ENCODE measurements at places on chromosomes 16 and 17. TPM values are rescaled to one million over a fixed set of nuclear protein-coding genes. Genes with fewer than 3 reads are reported as not detected.

The GJD3 gene
- total RNA-seq: not detected

The KRTAP9-8 gene
- not detected for total RNA-seq

DNA sequence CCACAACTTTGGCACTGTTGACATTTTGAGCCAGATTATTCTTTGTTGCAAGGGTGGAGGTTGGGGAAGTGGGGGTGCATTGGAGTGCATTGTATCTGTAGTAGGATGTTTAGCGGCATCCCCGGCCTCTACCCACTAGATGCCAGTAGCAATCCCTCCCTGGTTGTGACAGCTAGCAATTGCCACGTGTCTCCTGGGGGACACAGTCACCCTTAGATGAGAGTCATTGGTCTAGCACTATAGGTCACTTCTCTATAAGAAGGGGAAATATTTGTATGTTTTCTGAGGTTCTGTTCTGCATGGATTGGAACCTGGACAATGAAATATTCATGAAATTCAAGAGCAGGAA, 32.4 kb downstream of the MSI2 start:
- no peak for DNase-seq
- H3K4me1 ChIP-seq: no peaks in the 10 kb centered on the region
- no peak overlapping the region for H3K4me3 ChIP-seq
- no peaks in the 10 kb centered on the region for H3K36me3 ChIP-seq

DNA sequence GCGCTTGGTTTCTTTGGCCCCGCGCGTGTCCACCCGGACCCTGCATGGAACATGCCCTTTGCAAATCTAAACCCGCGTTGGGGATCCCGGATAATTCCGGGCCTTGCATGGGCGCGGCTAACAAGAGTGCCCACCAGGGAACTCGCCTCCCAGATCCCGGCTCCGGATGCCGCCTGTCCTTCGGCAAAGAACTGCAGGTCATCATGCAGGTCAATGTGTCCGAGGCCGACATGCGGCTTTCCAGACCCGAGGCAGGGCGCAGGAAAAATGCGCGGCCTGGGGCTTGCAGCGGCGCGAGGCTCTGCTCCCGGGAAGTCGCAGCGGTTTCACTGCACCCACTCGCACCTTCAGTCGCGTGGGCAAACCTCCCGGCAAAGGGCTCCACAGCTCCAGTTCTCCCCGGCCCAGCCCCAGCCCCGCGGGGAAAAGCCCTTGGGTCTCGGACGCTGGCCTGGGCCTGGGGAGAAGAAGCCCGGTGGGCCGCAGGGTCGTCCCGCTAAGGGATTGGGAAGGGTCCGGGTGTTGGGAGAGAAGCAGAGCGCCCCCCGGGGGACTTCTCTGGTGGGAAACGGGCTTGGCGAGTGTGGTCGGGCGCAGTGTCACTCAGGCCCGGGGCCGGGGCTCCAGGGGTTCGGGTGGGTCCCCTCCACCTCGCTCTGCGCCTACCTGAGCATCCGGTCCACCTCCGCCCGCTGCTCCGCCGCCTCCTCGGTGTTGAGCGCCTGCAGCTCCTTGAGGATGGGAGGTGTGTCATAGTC, 805 bp downstream of the HNF1B start:
- peaks cover 42% of the 10 kb centered on the region for H3K27me3 ChIP-seq
- H3K36me3 ChIP-seq: no peaks in the 10 kb centered on the region
- H3K4me1 ChIP-seq: no peaks in the 10 kb centered on the region

- DNase-seq: peak; percentile 90
- 0 out of 2 replicates have a peak overlapping the region, but pooled peaks have one; percentile 16 for H3K4me3 ChIP-seq
- H3K27ac ChIP-seq: peak overlapping the region; percentile 95
- H3K36me3 ChIP-seq: no peaks in the 10 kb centered on the region
- H3K27me3 ChIP-seq: no peaks in the 10 kb centered on the region
These were observed 24.7 kb upstream of the KRT20 start for GRCh38 chr17:40909755-40910154.

DNA sequence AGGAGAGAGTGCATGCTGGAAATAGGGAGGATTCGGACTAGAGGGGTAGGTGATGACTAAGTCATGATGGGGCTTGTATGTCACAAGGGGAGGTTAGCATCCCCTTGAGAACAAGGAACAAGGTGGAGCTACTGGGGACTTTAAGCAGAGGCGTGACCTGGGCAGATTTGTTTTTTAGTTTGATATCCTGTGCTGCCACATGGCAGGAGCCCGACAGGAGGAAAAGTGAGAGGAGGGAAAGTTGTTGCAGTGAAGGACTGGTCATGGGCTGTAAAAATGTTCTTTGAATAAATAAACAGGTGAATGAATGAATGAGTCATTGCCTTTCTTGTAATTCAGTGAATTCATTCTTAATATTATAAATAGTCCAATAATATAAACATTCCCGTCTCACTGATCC, 365.1 kb upstream of the CDH5 start:
- DNase-seq: no peak
- H3K36me3 ChIP-seq: no peaks in the 10 kb centered on the region
- H3K27ac ChIP-seq: no peak overlapping the region
- H3K27me3 ChIP-seq: peaks cover 32% of the 10 kb centered on the region

The KRT39 gene
- total RNA-seq: not detected

DNA sequence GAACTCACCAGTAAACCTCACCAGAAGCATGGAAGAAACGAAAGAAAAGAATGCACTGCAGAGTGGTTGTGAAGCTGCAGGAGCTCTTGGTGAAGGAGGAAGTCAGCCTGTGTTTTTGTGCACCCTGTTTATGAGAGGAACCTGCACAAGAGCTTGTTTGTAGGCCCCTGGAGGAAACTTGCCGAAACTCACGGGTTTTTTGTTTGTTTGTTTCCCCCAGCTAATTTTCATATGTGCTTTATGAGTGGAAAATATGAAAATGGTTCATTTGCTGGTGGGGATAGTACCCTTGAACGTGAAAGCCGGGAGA, 222.7 kb downstream of the C16orf95 start:
- no peak overlapping the region for H3K4me3 ChIP-seq
- peaks cover 95% of the 10 kb centered on the region for H3K27me3 ChIP-seq
- no peaks in the 10 kb centered on the region for H3K36me3 ChIP-seq
- no peak overlapping the region for H3K27ac ChIP-seq
- no peaks in the 10 kb centered on the region for H3K4me1 ChIP-seq

- no peaks in the 10 kb centered on the region for H3K36me3 ChIP-seq
- H3K4me3 ChIP-seq: no peak within 1 kb of the TSS
- H3K27me3 ChIP-seq: no peaks in the 10 kb centered on the region
- peak; percentile 29 for DNase-seq
- no peak within 1 kb of the TSS for H3K27ac ChIP-seq
- H3K4me1 ChIP-seq: no peaks in the 10 kb centered on the region
These were observed at the start of gene DRC7 for GRCh38 chr16:57694725-57695679. Gene DRC7, plus strand, starts transcription at chr16:57694806. Its CDS starts 3,144 bp downstream, at chr16:57697950.

The PNMT gene
- 0.75 TPM for total RNA-seq

GRCh38 chr17:72617557-72617956, 474.9 kb downstream of the SLC39A11 start:
- H3K36me3 ChIP-seq: no peaks in the 10 kb centered on the region
- no peaks in the 10 kb centered on the region for H3K27me3 ChIP-seq
- peak overlapping the region; percentile 44 for H3K4me3 ChIP-seq
- H3K27ac ChIP-seq: no peak overlapping the region
- peaks cover 42% of the 10 kb centered on the region for H3K4me1 ChIP-seq
- no peak for DNase-seq

The CDH13 gene
- not detected for total RNA-seq

The CCDC154 gene
- total RNA-seq: 2.8 TPM

DNA sequence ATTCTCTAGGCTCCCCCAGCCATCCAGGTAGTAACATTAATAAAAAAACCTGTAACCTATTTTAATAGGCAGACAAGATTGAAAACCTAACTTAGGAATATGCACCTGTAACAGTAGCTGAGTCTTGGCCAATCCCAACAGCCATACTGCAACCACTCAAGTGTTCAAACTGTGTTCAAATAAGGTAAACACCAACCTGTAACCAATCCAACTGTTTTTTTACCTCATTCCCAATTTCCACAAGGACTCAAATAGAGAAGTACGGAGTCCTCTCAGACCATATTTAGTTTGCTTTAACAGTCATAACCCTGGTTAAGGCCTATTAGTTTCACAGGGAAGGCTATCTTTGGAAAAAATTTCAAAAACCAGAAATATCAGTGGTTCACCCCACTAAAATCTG, 40.4 kb upstream of the NOS2 start:
- H3K36me3 ChIP-seq: no peaks in the 10 kb centered on the region
- H3K27ac ChIP-seq: no peak overlapping the region
- H3K4me1 ChIP-seq: no peaks in the 10 kb centered on the region
- H3K4me3 ChIP-seq: no peak overlapping the region
- H3K27me3 ChIP-seq: no peaks in the 10 kb centered on the region
- DNase-seq: no peak

DNA sequence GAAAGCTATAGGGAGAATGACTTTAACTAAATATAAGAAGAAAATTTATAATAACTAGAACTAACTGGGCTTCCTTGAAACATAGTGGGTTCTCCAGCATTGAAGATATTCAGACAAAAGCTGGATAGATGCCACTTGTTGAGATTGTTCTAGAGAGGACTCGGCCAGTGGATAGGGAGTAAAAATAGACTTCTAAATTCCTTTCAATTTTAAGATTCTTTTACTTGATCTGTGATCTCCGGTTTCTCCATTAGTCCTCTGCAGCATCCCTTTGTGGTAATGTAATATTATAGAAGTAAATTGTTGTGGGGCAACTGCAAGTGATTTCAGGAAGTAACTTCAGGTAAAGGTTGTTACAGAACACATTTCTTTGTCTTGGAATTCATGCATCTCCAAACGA, 10.3 kb upstream of the RARA start:
- H3K36me3 ChIP-seq: peaks cover 10% of the 10 kb centered on the region
- peaks cover 6% of the 10 kb centered on the region for H3K4me1 ChIP-seq
- H3K27me3 ChIP-seq: no peaks in the 10 kb centered on the region
- no peak overlapping the region for H3K27ac ChIP-seq
- no peak overlapping the region for H3K4me3 ChIP-seq

The CA7 gene
- not detected for total RNA-seq

DNA sequence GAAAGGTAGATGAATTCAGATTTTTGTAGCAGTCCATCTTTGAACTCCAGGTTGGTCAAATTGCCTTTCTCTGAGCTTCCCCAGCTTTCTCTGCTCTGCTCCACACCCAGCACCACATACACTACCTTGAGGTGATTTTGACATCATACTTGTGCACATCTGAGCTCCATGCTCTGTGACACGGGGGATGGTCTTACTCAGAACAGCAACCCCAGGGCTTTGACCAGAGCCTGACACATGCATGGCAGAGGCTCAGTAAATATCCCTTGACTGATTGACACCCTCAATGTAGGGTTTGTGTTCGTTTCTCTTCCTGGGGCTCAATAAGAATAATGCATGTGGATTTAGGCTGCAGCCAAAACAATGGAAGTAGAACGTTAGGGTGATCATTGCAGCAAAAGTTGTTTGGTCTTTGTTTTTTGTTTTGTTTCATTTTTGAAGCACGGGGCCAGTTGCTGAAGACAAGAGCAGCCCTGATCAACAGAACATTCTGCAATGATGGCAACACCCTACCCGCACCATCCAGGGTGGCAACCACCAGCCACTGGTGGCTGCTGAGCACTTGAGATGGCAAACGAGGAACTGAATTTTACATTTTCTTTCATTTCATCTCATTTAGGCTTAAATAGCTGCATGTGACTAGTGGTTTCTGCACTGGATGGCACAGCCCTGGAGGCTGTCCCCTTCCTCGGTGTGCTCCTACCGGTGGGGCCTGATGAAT, 224.8 kb upstream of the TNRC6C start:
- H3K27ac ChIP-seq: no peak overlapping the region
- H3K4me3 ChIP-seq: no peak overlapping the region
- H3K27me3 ChIP-seq: peaks cover 70% of the 10 kb centered on the region
- H3K36me3 ChIP-seq: no peaks in the 10 kb centered on the region

DNA sequence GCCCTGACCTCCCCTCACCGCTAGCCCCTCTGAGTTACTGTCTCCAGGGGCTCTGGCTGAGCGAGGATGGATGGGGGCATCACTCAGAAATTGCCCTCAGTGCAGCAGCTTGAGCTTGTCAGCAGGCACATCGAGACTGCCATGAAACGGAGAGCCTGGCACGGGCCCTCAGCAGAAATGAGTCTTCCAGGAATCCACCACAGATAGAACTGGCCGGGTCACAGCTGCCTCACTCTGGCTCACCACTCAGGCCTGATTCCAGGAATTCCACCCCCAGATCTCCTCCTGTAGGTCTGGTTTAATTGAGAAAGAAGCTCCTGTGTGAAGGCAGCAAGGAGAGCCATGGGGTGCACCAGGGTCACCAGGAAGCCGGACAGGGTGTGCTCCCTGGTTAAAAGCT, 85.5 kb downstream of the GSG1L start:
- H3K27ac ChIP-seq: no peak overlapping the region
- no peak overlapping the region for H3K4me3 ChIP-seq
- H3K4me1 ChIP-seq: no peaks in the 10 kb centered on the region
- H3K36me3 ChIP-seq: no peaks in the 10 kb centered on the region

The NSRP1 gene
- 34.3 TPM for total RNA-seq

DNA sequence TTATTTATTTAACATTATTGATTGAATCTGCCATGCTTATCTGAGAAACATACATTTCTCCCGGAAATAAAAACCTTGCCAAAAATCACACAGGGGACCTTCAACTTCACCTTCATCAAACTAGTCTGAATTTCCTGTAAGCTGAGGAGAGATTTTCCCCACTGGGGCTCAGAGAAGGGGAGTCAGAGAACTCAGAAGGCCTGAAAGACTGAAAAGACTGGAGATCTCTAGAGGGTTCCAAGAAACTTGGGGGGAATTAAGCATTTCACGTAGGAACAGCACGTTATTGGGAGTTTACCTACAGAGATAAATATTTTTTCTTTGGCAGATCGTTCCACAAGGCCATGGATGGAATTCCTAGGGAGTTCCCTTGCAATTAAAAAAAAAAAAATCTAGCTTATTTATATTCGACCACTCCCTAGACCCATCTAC, 528 bp upstream of the NOL11 start:
- peak overlapping the region; percentile 67 for H3K27ac ChIP-seq
- H3K4me1 ChIP-seq: peaks cover 10% of the 10 kb centered on the region
- DNase-seq: no peak
- H3K4me3 ChIP-seq: peak overlapping the region; percentile 89

The TP53TG3C gene
- not detected for total RNA-seq

- H3K36me3 ChIP-seq: no peaks in the 10 kb centered on the region
- no peak overlapping the region for H3K4me3 ChIP-seq
- H3K27ac ChIP-seq: no peak overlapping the region
- H3K27me3 ChIP-seq: no peaks in the 10 kb centered on the region
- DNase-seq: no peak
These were observed 4.2 kb downstream of the CCDC200 start for GRCh38 chr17:43224146-43224705.

DNA sequence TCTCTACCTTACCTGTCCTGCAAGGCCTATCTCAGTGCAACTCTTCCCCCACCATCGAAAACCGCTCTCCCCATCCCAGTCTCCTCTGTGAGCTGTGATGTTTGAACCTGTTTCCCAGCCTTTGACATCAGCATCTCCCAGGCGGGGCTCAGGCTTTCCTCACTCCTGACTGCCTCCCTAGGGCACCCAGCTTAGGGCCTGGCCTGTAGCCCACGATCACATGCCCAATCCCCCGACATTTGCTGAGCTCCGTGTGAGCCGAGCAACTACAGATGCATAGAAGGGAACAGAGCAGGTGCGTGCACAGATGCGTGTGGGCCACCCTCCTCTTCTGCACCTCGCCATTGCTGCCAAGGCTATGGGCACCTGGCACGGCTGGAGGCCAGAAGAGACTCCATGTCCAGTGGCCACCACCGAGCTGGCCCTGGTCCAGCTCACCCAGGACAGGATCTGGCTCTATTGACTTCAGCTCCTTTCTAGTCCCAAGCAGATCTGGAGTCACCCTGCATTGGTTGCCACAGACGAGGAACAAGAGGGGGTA, 35.5 kb upstream of the CMIP start:
- H3K27ac ChIP-seq: no peak overlapping the region
- peaks cover 31% of the 10 kb centered on the region for H3K4me1 ChIP-seq
- no peaks in the 10 kb centered on the region for H3K27me3 ChIP-seq
- no peaks in the 10 kb centered on the region for H3K36me3 ChIP-seq
- no peak overlapping the region for H3K4me3 ChIP-seq
- no peak for DNase-seq

Measured in PC-9 (cell line).